Heart right ventricle (tissue), 16 donors: ENCODE measurements at places on chromosomes 2 and 18. TPM values are rescaled to one million over a fixed set of nuclear protein-coding genes. Genes with fewer than 3 reads are reported as not detected.

The CABYR gene
- total RNA-seq, result 0.49 TPM

The NYAP2 gene
- not detected for total RNA-seq

The ABHD1 gene
- total RNA-seq, result 2.3 TPM

The MYO1B gene
- 26.0 TPM for total RNA-seq

The TACR1 gene
- 0.07 TPM for total RNA-seq

The CYRIA gene
- 2.6 TPM for total RNA-seq

The GCG gene
- not detected for total RNA-seq

The FSHR gene
- total RNA-seq, result not detected

The GALNT14 gene
- 0.61 TPM for total RNA-seq

The EN1 gene
- not detected for total RNA-seq

The ACTG2 gene
- total RNA-seq, result 0.92 TPM

The EPB41L3 gene
- total RNA-seq, result 4.9 TPM

The RESP18 gene
- not detected for total RNA-seq

The DTNA gene
- 190 TPM for total RNA-seq

The RAB6C gene
- not detected for total RNA-seq

The TCF7L1 gene
- 5.0 TPM for total RNA-seq

The LRPPRC gene
- total RNA-seq, result 123 TPM

The FBXO41 gene
- 1.8 TPM for total RNA-seq

The TUBA4B gene
- total RNA-seq, result not detected

The DSC3 gene
- 0.44 TPM for total RNA-seq

The ANKRD53 gene
- 0.77 TPM for total RNA-seq

The CPLX4 gene
- total RNA-seq, result not detected

The ELOA2 gene
- not detected for total RNA-seq

The ALPP gene
- not detected for total RNA-seq

The TAF4B gene
- 1.6 TPM for total RNA-seq
